ENCODE measurements at places on chromosomes 16 and 17.

DNA sequence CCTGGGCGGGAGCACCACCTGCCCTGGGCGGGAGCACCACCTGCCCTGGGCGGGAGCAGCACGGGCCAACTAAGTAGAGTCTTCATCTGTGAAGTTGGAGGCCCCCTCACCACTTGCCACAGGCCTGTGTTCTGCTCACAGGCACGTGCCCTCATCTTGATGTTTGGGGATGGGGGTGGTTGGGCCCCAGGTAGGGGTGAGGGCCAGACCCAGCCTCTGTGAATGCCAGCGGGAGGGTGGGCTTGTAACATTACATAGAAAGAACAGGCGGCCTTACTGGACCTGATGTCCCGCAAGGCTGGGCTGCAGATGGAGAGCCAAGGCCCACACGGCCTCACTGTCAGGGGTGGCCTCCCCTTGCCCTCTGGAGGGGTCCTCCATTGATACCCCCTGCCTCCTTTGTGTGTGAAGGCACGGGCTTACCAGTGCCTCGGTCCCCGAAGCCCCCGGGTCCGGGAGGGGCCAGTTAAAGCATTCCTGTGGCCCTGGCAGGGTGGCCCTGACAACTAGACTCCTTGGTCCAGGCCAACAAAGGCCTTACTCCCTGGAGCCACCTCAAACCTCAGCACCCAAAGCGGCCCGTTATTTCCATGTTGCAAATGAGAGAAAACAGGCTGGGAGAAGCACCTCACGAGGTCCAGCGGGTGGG, 1.1 kb upstream of the SLC16A3 start:
- DNase-seq, result no peak

DNA sequence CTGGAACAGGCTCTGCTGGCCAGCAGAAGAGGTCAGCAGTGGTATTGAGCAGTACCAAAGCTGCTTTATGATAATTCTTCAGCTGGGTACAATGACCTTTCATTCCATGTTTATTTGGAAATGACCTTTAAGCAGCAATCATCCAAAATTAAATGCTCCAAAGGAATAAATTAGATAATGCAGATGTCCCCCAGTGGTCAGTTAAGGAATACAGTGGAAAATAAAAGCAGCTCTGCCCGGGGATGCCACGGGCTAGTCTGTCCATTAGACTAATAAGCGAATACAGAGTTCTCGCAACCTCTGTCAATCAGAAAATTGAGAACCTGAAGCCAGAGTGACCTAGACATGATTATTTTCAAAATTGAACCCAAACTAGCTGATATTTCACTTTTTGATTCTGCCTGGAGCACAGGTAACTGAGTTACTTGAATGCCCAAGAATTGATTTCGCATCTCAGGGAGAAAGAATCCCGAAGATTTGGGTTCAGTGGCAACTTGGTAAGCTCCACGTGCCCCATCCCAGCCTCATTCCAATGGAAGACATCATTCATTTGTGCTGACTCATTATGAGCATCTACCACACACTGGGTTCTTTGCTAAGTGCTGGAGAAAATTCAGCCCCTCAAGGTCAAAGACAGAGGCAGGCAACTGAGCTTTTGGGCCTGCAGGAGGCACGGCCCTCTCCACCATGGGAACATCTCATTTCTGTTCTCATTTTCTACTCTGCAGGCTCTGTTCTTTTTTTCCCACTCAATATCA, 34.4 kb upstream of the SLC39A11 start:
- no peak for DNase-seq

DNA sequence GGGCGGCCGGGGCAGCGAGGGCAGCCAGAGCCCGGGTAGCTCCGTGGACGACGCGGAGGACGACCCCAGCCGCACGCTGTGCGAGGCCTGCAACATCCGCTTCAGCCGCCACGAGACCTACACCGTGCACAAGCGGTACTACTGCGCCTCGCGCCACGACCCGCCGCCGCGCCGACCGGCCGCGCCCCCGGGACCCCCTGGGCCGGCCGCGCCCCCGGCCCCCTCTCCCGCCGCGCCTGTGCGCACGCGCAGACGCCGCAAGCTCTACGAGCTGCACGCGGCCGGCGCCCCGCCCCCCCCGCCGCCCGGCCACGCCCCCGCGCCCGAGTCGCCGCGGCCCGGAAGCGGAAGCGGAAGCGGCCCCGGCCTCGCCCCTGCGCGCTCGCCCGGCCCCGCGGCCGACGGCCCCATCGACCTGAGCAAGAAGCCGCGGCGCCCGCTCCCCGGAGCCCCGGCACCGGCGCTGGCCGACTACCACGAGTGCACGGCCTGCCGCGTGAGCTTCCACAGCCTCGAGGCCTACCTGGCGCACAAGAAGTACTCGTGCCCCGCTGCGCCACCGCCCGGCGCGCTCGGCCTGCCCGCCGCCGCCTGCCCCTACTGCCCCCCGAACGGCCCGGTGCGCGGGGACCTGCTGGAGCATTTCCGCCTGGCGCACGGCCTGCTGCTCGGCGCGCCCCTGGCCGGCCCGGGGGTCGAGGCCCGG, 36.1 kb upstream of the ZC3H18 start:
- DNase-seq, result no peak

DNA sequence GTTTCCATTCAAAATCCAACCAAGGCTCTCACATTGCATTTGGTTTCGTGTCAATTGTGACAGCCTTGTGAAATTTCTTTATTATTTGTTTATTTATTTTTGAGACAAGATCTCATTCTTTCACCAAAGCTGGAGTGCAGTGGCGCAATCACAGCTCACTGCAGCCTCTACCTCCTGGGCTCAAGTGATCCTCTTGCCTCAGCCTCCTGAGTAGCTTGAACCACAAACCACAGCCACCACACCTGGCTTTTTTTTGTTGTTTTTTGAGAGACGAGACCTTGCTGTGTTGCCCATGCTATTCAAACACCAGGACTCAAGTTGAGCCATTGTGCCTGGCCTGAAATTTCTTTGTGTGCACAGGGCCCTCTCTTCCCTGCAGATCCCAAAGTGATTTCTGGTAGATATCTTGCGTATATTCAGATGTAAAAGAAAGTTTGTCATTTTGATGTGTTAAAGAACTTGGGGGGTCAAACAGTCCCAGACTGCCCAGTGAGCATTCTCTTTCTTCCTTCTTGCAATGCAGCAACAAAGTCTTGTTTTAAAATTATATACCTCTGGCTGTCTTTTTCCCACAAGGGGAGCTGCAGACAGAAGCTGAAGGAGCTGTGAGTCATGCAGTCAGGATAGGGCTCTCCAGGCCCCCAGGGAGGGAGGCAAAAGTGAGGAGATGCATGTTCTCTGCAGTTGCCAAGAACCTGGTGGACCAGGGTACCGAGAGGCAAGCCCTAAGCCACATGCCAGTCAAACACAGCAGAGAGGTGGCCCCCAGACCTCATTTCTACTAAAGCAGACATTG, 15.5 kb upstream of the USP22 start:
- DNase-seq, result no peak

- no peak for DNase-seq
Observed at GRCh38 chr16:27330542-27330941, 16.8 kb downstream of the IL4R start.

DNA sequence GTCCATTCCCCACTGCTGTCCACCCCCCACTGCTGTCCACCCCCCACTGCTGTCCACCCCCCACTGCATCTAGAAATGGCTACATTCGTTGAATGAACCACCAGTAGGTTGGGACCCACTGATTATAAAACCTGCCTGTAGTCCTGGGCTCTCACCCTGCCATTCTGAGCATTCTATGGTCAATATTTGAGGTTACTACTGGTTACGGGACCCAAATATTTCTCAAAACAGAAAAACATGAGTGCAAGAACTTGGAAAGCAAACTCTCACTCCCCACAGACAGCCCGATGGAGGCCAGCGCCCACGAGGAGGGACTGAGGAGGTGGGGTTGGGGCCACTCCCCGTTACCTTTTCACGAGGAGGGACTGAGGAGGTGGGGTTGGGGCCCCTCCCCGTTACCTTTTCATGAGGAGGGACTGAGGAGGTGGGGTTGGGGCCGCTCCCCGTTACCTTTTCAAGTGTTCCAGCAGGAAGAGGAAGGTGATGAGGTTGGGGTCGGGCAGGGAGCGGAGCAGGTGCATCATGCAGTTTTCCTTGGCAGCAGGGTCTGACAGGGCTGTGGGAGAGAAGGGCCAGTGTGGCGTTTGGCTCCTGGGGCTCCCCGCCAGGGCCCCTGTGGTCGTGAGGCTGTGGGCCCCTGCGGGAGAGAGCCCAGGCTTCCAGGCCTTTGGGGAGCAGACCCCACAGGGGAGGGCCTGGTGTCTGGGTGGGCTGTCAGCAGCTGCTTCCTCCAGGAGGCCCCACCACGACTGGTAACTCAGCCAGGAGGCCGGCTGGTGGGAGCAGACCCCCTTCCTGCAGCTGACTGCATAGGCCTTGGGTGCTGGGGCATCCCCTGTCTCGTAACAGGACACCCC, 12.5 kb downstream of the TIMM22 start:
- DNase-seq, result no peak

DNA sequence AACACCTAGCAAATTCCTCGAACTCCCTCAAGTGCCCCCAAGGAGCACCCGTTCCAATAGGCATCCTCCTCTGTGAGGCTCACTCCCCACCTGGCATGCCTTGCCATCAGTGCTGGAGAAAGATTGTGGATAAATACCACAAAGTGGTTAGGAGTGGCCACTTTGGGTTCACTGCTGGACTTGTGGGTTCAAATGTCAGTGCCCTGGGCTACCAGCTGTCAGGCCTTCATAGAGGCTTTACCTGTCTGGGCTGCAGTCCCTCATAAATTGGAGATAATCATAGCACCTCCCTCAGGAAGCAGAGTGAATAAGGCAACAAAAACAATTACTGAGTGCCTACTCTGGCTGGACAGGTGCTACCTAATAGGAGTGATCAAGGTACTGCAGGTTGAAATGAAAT, 1.5 kb upstream of the SYT17 start:
- DNase-seq, result no peak

GRCh38 chr17:69335058-69335457, 8.1 kb upstream of the ABCA5 start:
- no peak for DNase-seq

DNA sequence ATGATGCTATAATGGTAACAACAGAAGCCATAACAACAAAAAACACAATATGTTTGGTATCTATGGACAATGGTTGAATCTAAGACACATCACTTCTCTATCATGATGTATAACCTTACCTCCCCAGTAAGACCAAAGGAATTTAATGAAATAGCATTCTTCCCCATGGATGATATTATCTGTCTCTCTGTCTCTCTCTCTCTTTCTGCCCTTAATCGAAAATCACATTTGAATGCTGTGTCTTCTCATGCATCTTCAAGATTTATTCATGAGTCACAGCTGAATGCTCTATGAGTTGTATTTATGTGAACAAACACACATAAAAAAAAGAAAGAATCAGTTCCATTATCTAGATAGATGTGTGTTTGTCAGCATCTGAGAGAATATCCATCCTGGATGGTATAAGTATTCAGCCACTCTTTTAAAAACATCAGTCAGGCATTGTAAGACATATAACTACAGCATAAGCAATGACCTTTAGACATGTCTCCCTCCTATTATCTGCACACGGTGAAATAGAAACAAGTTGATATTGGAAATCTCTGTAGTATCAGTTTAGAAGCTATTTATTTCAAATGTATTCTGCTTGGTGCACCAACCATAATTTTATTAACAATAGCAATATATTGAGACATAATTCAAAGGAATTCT, 433.3 kb downstream of the TOX3 start:
- DNase-seq, result no peak

GRCh38 chr16:86127366-86127765, 228.4 kb downstream of the IRF8 start:
- DNase-seq, result no peak

DNA sequence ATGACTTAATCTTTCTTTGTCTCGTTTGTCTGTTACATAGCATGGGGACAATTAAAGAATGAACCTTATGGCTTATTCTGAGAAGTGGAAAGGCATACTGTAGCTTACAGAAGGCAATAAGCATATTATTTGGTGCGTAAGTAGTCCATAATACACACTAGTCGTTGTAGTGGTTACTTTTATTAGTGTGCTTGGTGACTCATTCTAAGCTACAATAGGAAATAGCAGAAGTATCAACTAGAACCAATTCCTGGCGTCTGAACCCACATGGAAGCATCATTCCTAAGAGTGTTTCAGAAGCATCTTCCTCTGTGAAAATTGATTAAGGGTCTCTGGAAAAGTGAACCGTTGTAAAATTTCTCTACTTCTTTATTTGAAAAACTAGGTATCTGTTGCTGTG, 777.8 kb upstream of the EEF2KMT start:
- DNase-seq, result no peak

DNA sequence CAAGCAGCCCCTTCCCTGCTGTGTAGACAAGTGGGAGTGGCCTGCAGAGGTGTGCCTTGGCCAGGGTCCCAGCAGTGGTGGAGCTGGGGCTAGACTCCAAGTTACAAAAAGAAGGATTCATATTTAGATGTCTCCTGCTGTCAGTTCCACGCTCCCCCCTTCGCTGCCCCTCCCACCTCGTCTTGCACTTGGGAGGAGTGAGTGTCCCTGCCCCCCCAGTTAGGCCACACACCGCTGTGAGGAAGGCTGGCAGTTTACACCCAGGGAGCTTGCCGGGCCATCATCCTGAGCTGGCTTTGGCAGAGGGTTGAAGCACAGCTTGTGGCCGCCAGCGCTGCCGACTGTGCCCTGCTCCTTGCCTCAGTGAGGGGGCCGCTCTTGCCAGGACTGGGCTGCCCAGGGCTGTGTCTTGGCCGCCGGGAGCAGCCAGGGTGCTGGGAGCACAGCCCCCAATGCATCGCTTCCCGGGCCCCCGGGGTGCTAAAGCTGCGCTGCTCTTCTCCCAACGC, 44.3 kb downstream of the ELAC2 start:
- no peak for DNase-seq

- no peak for DNase-seq
Observed at GRCh38 chr16:84780544-84781376, 39.0 kb upstream of the CRISPLD2 start.

GRCh38 chr17:50661795-50662391, 27.2 kb downstream of the ABCC3 start:
- DNase-seq, result peak; percentile 81

DNA sequence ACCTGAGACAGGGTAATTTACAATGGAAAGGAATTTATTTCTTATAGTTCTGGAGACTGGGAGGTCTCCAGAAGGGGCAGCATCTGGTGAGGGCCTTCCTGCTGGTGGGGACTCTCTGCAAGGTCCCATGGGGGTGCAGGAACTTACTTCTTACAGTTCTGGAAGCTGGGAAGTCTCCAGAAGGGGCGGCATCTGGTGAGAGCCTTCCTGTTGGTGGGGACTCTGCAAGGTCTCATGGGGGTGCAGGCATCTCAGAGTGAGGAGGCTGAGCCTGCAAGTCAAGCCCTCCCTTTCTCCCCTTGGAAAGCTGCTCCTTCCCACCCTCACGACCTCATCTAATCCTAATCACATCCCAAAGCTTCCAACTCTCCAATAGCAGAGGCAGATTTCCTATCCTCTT, 157.4 kb downstream of the FOXL1 start:
- no peak for DNase-seq

GRCh38 chr16:13453938-13454553, 465.9 kb upstream of the ERCC4 start:
- DNase-seq, result no peak

- DNase-seq, result no peak
Observed at GRCh38 chr16:87762071-87762571, 3.7 kb downstream of the KLHDC4 start.

- DNase-seq, result no peak
Observed at GRCh38 chr16:86166414-86166813, 267.5 kb downstream of the IRF8 start.

- no peak for DNase-seq
Observed at GRCh38 chr16:49972280-49972679, 52.7 kb upstream of the CNEP1R1 start.

Measured in DMS 273 treated with DMSO at 0.1 percent for 48 hours (cell line).